Stimulated activated CD4-positive, alpha-beta T cell treated with anti-CD3 and anti-CD28 coated beads, Interleukin-2, amount 100 ng/mL, for 24 hours (primary cell): ENCODE measurements at places on chromosomes 3 and 15.

- DNase-seq: no peak
Observed at GRCh38 chr15:78938658-78939488, 6.0 kb downstream of the CTSH start.

DNA sequence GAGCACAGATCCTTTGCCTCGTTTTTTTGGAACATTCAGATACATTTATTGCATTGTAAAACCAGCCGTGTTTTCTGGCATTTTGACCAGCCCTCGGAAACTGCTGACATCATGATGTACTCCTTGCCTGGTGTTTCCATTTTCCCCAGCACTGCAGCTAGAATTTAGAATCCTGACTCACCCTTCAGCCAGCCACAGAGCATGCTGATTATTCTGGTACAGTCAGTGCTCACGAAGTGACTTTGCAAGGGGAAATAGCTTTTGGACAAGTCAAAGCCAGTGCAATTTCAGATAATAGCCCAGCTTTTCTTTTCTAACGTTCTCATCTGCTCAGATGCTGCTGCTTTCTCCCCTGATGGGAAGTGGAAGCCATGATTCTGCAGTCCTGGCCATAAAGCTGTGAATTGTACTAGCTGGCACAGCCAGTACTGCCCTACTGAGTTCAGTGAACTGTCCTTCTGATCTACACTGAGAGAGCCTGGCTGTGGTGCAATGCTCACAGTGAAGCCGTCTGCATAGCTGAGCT is 12.1 kb upstream of the CNBP start:
- DNase-seq: no peak

DNA sequence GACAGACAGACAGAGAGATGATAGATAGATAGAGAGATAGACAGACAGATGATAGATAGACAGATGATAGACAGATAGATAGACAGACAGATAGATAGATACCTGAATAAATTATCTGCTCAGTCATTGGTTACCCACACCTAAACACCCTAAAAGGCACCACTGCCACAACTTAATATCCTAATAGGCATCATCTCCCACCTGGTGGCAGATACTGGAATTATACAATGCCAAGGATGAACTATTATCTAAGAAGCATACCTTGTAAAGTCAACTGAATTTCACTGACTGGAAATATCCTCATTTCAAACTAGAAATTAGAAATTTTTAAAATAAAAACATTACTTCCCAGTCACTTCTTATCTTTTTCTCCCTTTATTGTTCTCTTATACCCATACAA is 19.4 kb upstream of the ATP8B4 start:
- DNase-seq: no peak

DNA sequence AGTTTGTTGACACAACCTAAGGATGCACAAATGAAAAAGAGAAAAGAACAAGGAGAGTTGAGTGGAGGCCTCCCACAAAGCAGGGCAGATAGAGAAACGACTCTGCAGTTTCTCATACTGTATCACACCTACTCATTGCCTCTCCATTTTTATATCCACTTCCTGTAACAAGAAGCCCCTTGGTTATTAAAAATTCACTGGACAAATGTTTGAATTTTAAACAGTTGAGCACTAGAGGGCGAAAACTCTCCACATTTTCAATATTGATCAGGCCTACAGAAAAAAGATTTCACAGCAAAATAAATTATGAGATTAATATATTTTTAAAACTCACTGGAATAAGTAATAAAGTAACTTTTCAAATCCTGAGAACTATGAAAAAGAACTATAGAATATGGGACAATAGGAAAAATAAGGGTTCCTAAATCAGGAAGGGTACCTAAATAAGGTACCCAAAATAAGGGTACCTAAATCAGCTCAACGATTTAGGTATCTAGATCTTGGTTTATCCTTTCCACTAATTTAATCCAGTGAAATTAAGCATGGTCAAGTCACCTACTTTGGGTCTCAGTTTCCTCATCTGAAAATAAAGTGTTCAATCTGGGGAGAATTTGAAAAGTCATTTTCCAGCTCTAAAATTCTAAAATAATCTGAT is 47.0 kb upstream of the PPIB start:
- DNase-seq: no peak

DNA sequence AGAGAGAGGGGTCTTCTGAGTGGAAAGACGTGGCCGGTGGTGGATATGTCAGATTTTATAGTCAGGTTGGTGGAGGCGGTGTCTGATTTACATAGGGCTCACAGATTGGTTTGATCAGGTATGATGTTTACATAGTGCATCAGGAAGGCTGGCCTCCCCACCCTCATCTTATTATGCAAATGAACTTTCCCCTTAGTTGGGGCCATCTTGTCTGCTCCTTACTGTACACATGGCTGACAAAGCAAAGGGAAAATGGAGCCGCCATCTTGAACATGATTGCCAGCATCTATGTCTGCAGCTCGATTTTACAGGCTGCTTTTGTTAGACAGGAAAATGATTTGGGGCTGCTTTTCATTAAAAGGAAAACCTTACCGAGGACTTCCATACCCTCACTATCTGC is 19.9 kb downstream of the SQOR start:
- DNase-seq: no peak

- DNase-seq: no peak
Observed at GRCh38 chr3:111963424-111963823, 15.4 kb upstream of the ABHD10 start.
